ENCODE measurements at places on chromosomes 11 and 22.

GRCh38 chr11:65793625-65794400 lies 7.0 kb downstream of the OVOL1 start:
- no peak for DNase-seq

DNA sequence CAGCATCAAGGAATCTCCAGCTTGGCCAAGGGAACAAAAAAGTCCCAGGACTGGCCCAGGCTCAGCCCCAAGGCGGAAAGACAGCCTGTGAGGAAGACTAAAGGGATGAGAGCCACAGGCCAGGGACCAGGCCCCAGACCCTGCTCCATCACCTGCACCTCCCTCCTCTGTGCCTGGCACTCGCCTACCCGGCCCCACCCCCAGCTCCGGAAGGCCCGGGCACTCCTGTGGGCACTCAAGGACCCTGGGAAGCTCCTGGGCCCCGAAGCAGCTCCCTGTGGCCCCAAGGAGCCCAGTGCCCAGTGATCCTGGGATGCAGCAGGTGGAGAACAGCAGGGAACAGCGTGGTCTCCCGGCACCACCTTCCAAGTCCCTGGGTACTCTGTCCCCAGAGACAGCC lies 18.2 kb downstream of the ELFN2 start:
- DNase-seq: no peak

GRCh38 chr11:100961633-100962032 lies 168.0 kb downstream of the PGR start:
- DNase-seq: no peak

DNA sequence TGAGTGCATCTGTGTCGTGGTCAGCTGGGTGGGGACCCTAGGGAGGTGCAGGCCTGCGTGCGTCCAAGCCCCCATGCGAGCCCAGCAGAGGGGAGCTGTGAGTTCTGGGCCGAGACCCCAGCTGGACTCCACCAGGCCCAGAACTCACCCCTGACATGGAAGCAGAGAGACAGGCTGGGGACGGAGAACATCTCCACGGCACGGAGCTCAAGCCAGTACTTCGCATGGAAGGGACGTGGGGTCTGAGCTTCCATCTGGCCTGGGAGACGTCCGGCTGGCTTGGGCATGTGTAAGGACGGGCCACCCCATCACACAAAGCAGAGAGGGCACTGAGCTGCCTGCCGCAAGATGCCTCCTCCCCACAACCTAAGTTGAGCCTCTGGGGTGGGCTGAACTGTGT lies 422.4 kb downstream of the CTTN start:
- DNase-seq: no peak

GRCh38 chr11:86175626-86176025 lies 68.9 kb upstream of the EED start:
- DNase-seq: no peak

DNA sequence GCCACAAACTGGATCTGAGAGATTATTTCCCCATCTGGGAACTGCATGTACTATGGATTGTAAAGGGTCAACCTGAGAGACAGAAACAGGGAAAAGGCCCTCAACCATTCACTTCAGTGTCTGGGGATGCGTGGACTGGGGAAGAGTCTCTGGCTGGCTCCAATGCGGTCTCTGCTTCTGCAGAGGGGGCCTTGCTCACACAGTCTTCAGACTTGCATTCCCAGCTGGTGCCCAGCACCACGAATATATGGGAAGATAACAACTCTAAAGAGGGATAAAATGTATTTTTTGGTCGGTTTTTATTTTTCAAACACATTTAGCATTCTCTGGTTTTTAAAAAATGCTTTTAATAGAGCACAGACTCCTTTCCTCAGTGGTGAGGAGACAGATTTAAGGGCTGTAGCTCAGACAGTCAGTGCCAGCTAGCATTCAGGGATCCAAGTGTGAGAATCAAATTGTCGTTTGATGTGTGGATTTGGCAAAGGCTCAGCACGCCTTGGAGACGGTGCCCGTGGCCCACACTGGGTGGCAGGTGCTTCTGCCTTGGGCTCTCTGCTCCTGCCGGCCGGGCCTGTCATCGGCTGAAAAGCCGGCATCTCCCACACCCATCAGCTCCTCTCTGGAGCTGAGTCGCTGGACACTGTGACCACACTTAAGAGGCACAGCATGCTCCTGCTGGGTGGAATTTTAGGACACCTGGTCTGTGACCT lies 8.0 kb upstream of the EFCAB6 start:
- peak; percentile 41 for DNase-seq

DNA sequence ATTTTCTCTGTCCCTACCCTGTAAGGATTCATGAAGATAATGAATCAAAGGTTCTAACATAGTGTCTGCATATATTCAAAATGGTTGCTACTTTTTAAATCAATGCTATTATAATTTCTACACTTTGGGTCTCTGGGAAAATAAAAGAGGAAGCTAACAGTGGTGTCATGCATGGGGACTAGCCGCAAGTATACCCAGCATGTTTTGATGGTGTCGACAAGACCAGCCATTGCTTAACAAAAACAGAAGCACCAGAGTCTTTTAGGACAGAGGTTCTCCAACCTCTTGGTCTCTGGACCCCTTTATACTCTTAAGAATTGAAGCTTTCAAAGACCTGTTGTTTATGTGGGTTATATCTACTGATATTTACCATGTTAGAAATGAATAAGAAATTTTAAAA lies 37.8 kb downstream of the RNF141 start:
- no peak for DNase-seq

DNA sequence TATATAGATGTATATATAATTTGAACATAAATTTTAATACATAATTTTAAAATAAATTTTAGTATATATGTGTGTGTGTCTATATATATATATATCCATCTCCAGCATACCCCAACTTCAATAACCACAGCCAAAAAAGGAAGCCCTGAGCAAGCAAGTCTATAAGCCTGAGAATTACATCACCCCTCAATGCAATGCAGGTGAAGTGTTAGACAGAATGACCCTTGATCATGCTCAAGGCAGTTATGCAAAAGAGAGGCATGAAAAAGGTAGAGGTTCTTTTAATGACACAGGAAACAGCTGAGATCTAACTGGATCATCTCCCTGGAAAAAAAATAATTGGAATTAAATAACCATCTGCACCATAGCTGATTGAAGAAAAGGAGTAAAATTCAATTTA lies 557.9 kb upstream of the ANO5 start:
- DNase-seq: no peak

GRCh38 chr11:73135346-73136284 lies 6.5 kb downstream of the FCHSD2 start:
- DNase-seq: no peak

DNA sequence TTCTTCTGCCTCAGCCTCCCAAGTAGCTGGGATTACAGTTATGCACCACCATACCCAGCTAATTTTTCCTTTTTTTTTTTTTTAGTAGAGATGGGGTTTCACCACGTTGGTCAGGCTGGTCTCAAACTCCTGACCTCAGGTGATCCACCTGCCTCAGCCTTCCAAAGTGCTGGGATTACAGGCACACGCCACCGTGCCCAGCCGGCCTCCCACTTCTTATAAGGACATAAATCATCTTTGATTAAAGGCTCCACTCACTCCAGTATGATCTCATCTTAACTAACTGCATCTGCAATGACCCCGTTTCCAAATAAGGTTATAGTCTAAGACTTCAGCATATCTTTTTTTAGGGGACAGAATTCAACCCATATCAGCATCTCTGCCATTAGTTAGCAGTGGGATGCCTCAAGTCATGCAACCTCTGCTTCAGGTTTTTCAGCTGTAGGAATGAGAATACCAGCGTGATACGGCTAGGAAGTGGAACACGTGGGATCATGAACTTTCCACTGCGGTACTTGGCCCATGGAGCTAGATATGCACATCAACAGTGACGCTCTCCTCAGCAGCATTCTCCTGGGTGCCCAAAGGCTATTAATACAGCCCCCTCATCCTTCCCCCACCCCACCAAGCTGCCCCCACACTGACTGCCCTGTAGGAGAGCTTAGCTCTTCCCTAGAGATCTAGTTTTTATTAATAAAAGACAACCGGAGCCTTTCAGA lies 41.4 kb downstream of the MCHR1 start:
- no peak for DNase-seq
